ENCODE measurements at places on chromosomes 6 and 20.
A peak's percentile ranks its signal among the peaks of the same experiment; 100 is the strongest.

DNA sequence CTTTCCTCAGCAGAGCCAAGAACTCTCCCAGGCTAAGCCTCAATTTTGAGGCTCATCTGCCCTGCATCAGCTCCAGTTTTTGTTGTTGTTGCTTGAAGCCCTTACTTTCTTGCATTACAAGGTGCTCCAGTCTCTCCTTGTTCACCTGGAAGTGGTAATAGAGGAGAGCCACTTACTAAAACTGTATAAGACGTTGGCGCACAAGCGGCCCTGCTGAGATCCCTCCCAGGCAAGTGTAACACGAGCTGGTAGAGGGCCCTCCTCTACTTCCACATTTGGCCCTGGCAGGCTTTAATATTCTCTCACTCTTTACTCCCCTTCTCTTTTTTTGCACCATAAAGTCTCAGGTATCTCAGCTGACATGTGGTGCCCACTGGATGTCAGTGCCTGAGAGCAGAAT is 19.5 kb downstream of the GCM2 start:
- DNase-seq: no peak

- no peak for DNase-seq
Observed at GRCh38 chr6:16487996-16488674, 249.7 kb downstream of the GMPR start.

- DNase-seq: no peak
Observed at GRCh38 chr6:133214267-133214666, 26.9 kb upstream of the EYA4 start.

- no peak for DNase-seq
Observed at GRCh38 chr6:49328051-49328744, 134.9 kb downstream of the MMUT start.

- peak; percentile 59 for DNase-seq
Observed at GRCh38 chr6:6746333-6746969, 157.9 kb downstream of the LY86 start.

GRCh38 chr6:148521158-148521557 is 178.5 kb downstream of the SASH1 start:
- DNase-seq: no peak

GRCh38 chr6:145707397-145707796 is 27.9 kb downstream of the EPM2A start:
- no peak for DNase-seq

DNA sequence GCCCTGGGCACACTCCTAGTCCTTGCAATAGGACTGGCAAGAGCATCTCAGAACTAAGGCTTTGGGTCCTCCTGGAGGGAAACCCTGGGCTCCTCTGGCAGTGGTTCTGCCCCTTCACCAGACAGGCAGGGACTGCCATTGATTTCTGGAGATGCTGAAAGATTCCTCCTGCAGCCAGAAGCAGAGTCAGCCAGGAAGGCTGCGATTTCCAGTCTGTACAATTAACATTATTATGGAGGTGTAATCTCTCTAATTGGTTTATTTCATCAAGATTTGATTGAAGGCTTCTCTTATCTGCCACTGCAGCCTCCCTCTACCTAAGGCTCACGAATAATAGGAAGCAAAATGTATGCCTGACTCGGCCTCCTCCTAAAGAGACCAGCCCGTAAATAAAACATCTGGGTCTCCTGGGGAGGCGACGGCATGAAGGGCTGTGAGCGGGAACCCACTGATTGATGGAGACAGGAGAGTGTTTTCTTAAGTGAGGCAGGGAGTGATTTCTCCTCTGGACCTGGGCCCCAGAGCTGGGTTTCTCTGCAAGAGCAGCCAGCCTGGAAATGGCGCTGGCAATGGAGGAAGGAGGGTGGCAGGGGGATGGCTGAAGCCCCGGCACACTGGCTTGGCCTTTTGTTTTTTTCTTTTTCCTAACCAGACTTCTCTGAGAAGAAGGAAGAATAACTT is 689.6 kb downstream of the DHX35 start:
- DNase-seq: no peak

All from Right ventricle myocardium superior (tissue), 1 donor.